ENCODE measurements at places on chromosomes 2 and 18. TPM values are rescaled to one million over a fixed set of nuclear protein-coding genes. Genes with fewer than 3 reads are reported as not detected.
A peak's percentile ranks its signal among the peaks of the same experiment; 100 is the strongest.

The OTOS gene
- polyA plus RNA-seq: not detected

The LYPD6B gene
- polyA plus RNA-seq: 5.8 TPM

The PRADC1 gene
- polyA plus RNA-seq: 39.0 TPM

The VWA3B gene
- polyA plus RNA-seq: not detected

The FSIP2 gene
- polyA plus RNA-seq: 0.05 TPM

The NPAS2 gene
- not detected for polyA plus RNA-seq

The TWIST2 gene
- polyA plus RNA-seq: not detected

The CHRNG gene
- polyA plus RNA-seq: 0.17 TPM

- no peak for DNase-seq
- H3K4me1 ChIP-seq: no peaks in the 10 kb centered on the region
- H3K4me3 ChIP-seq: no peak overlapping the region
- no peak overlapping the region for H3K27ac ChIP-seq
These were observed 327.5 kb upstream of the SPHKAP start for GRCh38 chr2:228509021-228509420.

GRCh38 chr2:195049372-195050031 lies 607.5 kb upstream of the SLC39A10 start:
- H3K4me1 ChIP-seq: no peaks in the 10 kb centered on the region
- DNase-seq: no peak
- H3K36me3 ChIP-seq: no peaks in the 10 kb centered on the region
- no peaks in the 10 kb centered on the region for H3K27me3 ChIP-seq

DNA sequence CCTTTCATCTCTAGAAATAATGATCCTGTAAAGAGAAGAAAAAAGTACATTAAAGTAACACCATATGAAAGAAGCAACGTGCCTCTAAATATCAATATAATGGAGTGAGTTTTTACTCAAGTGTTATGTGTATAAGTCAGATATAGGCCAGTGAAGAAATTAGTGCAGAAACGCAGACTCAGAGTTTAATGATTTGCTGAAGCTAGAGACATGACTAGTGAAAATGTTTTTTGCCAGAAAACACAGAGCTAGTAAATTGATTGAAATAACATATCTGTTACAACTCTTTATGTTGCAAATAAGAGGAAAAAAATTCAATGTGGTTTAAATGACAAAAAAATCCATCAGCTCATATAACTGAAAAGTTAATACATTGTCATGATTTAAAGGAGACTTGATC lies 217.2 kb upstream of the NXPH2 start:
- no peaks in the 10 kb centered on the region for H3K4me1 ChIP-seq
- H3K4me3 ChIP-seq: no peak overlapping the region
- H3K27ac ChIP-seq: no peak overlapping the region
- no peaks in the 10 kb centered on the region for H3K27me3 ChIP-seq

GRCh38 chr18:70149616-70150301 lies 55.7 kb downstream of the RTTN start:
- H3K27me3 ChIP-seq: no peaks in the 10 kb centered on the region
- peaks cover 1% of the 10 kb centered on the region for H3K36me3 ChIP-seq
- no peak overlapping the region for H3K27ac ChIP-seq
- DNase-seq: no peak
- no peak overlapping the region for H3K4me3 ChIP-seq
- H3K4me1 ChIP-seq: peaks cover 5% of the 10 kb centered on the region

DNA sequence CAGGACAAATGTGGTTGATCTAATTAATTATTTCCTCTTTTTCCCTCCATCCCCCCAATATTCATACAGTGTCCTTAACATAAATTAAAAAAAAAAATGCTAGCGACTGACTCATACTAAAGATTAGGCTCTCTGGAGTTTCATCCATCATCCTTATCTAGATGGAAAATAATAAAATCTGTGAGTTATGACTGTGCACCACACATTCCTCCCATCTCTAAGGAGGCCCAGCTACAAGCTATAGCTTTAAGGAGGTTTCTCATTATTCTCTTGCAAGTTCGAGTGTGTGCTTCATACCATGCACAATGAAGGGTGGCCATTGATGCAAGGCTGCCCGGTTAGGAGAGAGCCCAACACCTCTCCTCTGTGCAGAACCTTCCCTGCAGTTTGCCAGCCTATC lies 77.3 kb downstream of the XDH start:
- DNase-seq: no peak
- H3K36me3 ChIP-seq: no peaks in the 10 kb centered on the region
- no peak overlapping the region for H3K4me3 ChIP-seq
- no peak overlapping the region for H3K27ac ChIP-seq

DNA sequence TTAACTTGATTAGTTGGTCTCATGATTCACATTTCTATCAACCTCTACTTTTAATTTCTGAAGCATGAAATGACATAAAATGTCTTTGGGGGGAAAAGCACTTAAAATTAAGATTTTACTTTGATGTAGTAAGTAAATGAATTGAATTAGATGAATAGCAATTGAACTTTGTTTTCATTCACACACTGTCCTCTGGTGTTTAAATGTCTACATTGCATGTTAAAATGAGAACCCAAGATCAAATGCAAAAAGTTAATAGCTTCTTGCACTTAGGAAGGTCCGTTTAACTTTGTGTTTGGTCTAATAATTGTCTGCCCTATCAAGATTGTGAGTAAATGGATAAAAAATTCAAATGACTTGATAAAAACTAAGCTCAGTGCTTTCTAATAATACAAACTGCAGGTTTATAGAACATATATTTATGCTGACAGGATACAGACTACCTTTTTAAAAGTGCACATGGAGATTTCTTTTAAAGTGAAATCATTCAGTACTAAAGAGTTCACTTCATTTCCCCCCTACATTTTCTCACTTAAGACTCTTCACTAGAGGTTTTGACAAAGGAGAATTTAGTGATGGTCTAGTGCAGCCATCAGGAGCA lies 156.2 kb upstream of the NABP1 start:
- no peaks in the 10 kb centered on the region for H3K4me1 ChIP-seq
- H3K27ac ChIP-seq: no peak overlapping the region
- no peaks in the 10 kb centered on the region for H3K36me3 ChIP-seq
- H3K4me3 ChIP-seq: no peak overlapping the region
- H3K27me3 ChIP-seq: no peaks in the 10 kb centered on the region

GRCh38 chr2:127115471-127116199 lies 8.7 kb upstream of the BIN1 start:
- H3K4me1 ChIP-seq: no peaks in the 10 kb centered on the region
- H3K4me3 ChIP-seq: no peak overlapping the region
- H3K27me3 ChIP-seq: no peaks in the 10 kb centered on the region
- no peaks in the 10 kb centered on the region for H3K36me3 ChIP-seq
- no peak for DNase-seq

GRCh38 chr2:70509565-70509964 lies 44.1 kb downstream of the TGFA start:
- no peak overlapping the region for H3K27ac ChIP-seq
- DNase-seq: no peak
- H3K4me3 ChIP-seq: no peak overlapping the region
- no peaks in the 10 kb centered on the region for H3K27me3 ChIP-seq
- H3K4me1 ChIP-seq: no peaks in the 10 kb centered on the region

GRCh38 chr18:23276451-23276850 lies 141.2 kb downstream of the CABLES1 start:
- H3K27ac ChIP-seq: no peak overlapping the region
- H3K4me1 ChIP-seq: no peaks in the 10 kb centered on the region
- H3K27me3 ChIP-seq: no peaks in the 10 kb centered on the region
- H3K36me3 ChIP-seq: no peaks in the 10 kb centered on the region

DNA sequence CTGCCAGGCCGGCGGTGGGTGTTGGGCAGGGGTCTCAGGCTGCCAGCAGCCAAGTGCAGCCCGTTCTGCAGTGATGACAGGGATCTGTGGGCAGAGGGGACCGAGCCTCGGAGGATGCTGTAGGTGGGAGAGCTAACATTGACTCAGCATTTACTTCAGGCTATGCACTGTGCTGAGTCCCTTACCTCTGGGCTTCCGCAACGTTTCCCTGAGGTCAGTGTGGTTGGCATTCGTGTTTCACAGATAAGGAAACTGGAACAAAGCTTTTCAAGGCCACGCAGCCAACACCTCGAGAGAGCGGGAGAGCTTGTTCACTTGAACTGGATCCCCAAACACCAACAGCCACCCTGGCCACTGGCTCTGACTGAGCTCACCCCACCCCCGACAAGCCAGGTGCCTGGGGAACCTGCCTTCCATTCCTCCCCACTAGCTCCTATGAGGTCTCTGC lies 839 bp upstream of the GPR148 start:
- no peak for DNase-seq
- no peak overlapping the region for H3K4me3 ChIP-seq
- no peak overlapping the region for H3K27ac ChIP-seq
- H3K4me1 ChIP-seq: peaks cover 9% of the 10 kb centered on the region

GRCh38 chr18:7363338-7363737 lies 132.4 kb downstream of the LRRC30 start:
- H3K4me3 ChIP-seq: no peak overlapping the region
- H3K27ac ChIP-seq: no peak overlapping the region
- no peaks in the 10 kb centered on the region for H3K4me1 ChIP-seq
- DNase-seq: no peak
- H3K36me3 ChIP-seq: no peaks in the 10 kb centered on the region
- H3K27me3 ChIP-seq: no peaks in the 10 kb centered on the region

DNA sequence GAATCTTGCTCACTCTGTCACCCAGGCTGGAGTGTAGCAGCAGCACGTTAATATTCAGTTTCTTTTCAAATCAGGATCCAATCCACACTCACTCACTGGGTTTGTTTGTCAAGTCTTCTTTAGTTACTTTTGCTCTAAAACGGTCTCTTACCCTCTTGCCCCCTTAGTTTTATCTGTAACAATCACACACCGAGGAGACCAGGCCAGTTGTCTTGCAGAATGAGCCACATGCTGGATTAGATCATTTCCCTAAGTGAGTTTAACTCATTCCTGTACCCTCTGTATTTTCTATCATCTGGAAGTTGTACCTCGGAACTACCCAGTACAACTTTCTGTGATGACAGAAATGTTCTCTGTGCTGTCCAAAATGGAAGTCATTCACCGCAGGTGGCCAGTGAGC lies 20.7 kb upstream of the TOGARAM2 start:
- H3K4me3 ChIP-seq: no peak overlapping the region
- no peak for DNase-seq
- no peak overlapping the region for H3K27ac ChIP-seq
- no peaks in the 10 kb centered on the region for H3K27me3 ChIP-seq
- H3K36me3 ChIP-seq: no peaks in the 10 kb centered on the region

- no peak overlapping the region for H3K27ac ChIP-seq
- H3K36me3 ChIP-seq: no peaks in the 10 kb centered on the region
- no peaks in the 10 kb centered on the region for H3K27me3 ChIP-seq
These were observed 1.1 kb downstream of the SERPINB2 start for GRCh38 chr18:63888470-63889190.

GRCh38 chr2:182248362-182248761 lies 178.5 kb downstream of the PDE1A start:
- DNase-seq: no peak
- H3K4me1 ChIP-seq: no peaks in the 10 kb centered on the region
- H3K27me3 ChIP-seq: no peaks in the 10 kb centered on the region
- H3K36me3 ChIP-seq: no peaks in the 10 kb centered on the region
- no peak overlapping the region for H3K27ac ChIP-seq
- no peak overlapping the region for H3K4me3 ChIP-seq

DNA sequence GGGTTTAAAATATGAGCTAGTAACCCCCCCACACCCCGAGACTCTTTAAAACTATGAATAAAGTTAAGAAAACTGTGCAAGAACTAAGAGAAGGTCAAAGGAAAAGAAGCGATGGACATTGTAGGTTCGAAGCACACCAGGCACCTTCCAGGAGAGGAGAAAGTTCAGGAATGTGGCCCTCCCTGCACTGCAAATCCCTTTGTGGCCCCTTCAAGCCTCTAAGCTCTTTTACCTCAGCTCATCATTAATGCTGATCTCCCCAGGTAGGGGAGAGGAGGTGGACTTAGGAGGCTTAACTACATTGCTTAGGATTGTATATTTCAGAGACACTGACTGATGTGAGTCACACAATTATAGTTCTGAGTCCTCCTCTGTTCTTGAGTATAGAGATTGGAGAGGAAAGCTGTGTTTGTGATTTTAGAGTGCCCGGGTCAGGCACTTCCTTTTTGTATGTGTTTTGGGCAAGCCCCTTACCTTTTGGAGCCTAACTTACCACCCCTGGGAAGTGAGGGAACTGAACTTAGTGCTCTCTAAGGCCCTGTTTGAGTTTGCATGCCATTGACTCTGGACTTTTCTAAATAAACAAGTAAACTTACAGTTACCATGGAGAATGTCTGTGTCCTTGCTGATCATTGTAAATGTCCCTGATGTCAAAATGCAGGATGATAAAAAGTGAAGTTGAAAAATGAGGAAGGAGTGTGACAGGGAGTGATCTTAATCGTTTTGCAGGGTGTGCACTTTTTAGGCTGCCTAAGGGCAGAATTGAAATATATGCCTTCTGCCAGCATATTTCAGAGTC lies 140.8 kb upstream of the ZEB2 start:
- H3K27me3 ChIP-seq: peaks cover 1% of the 10 kb centered on the region
- no peaks in the 10 kb centered on the region for H3K36me3 ChIP-seq
- H3K4me3 ChIP-seq: no peak overlapping the region
- H3K27ac ChIP-seq: no peak overlapping the region
- H3K4me1 ChIP-seq: no peaks in the 10 kb centered on the region

DNA sequence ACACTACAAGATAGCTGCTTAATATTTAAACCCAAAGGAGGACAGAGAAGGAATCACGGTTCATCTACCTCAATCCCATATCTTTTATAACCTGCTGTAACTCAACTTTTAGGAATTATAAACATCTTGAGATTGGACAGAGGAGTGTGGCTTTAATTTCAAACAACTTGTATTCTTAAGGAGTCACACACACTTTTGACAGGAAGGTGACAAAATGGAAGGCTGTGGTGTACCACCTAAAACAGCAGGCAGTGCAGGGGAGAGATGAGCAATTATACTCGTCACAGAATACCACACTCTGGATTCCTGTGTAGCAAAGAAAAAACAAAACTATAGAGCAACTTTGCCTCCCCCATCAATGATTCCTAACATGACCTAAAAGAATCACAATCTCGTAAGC lies 194.8 kb downstream of the ZEB2 start:
- H3K27ac ChIP-seq: peak overlapping the region; percentile 74
- peak; percentile 63 for DNase-seq
- no peaks in the 10 kb centered on the region for H3K36me3 ChIP-seq
- peaks cover 12% of the 10 kb centered on the region for H3K4me1 ChIP-seq

GRCh38 chr2:147632198-147632597 lies 212.6 kb upstream of the ACVR2A start:
- H3K36me3 ChIP-seq: no peaks in the 10 kb centered on the region
- no peaks in the 10 kb centered on the region for H3K27me3 ChIP-seq
- H3K4me1 ChIP-seq: peaks cover 63% of the 10 kb centered on the region
- no peak overlapping the region for H3K4me3 ChIP-seq
- no peak overlapping the region for H3K27ac ChIP-seq
- no peak for DNase-seq

DNA sequence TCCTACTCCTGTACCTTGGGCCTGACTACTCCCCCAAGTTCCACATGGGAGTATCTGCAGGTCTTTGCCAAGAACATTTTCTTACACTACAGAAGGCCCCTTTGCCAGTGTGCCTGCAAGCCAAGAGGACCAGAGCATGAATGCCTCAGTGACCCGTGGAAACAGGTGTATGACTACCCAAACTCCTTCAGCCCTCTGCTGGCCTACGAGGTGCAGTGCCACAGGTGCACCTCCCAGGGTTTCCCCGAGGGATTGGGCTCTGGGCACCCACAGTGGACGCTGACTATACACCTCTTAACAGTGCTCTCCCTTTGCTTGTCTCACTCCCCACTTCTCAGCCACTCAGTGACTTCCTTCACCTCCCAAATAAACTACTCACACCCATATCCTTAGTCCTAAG lies 91.4 kb downstream of the COL6A3 start:
- no peaks in the 10 kb centered on the region for H3K36me3 ChIP-seq
- H3K4me1 ChIP-seq: no peaks in the 10 kb centered on the region
- H3K4me3 ChIP-seq: no peak overlapping the region
- H3K27me3 ChIP-seq: no peaks in the 10 kb centered on the region

Measured in GM12878 (cell line).